ENCODE measurements at places on chromosomes 12 and 14. TPM values are rescaled to one million over a fixed set of nuclear protein-coding genes. Genes with fewer than 3 reads are reported as not detected.
A peak's percentile ranks its signal among the peaks of the same experiment; 100 is the strongest.

DNA sequence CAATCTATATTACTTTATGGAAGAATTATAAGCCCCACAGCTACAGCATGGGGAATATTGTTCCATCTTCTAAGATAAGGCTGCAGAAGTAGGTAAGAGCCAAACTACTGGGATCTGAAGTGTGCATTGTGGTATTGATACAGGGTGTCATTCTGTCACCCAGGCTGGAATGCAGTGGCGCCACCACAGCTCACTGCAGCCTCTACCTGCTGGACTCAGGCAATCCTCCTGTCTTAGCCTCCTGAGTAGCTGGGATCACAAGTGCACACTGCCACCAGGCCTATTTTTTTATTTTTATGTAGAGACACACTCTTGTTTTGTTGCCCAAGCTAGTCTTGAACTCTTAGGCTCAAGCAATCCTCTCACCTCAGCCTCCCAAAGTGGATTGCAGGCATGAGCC lies 21.3 kb upstream of the DIP2B start:
- DNase-seq = no peak

GRCh38 chr12:105748806-105749600 lies 389.8 kb downstream of the NUAK1 start:
- peak; percentile 86 for DNase-seq

Gene COCH
- total RNA-seq = 2.8 TPM

Gene GPX2
- 1.1 TPM for total RNA-seq

Gene KERA
- 81.0 TPM for total RNA-seq

- DNase-seq = no peak
Measured at GRCh38 chr12:9880532-9881078, 684 bp upstream of the KLRF2 start.

- DNase-seq = no peak
Measured at GRCh38 chr12:80708975-80709328, 1.5 kb downstream of the MYF6 start.

DNA sequence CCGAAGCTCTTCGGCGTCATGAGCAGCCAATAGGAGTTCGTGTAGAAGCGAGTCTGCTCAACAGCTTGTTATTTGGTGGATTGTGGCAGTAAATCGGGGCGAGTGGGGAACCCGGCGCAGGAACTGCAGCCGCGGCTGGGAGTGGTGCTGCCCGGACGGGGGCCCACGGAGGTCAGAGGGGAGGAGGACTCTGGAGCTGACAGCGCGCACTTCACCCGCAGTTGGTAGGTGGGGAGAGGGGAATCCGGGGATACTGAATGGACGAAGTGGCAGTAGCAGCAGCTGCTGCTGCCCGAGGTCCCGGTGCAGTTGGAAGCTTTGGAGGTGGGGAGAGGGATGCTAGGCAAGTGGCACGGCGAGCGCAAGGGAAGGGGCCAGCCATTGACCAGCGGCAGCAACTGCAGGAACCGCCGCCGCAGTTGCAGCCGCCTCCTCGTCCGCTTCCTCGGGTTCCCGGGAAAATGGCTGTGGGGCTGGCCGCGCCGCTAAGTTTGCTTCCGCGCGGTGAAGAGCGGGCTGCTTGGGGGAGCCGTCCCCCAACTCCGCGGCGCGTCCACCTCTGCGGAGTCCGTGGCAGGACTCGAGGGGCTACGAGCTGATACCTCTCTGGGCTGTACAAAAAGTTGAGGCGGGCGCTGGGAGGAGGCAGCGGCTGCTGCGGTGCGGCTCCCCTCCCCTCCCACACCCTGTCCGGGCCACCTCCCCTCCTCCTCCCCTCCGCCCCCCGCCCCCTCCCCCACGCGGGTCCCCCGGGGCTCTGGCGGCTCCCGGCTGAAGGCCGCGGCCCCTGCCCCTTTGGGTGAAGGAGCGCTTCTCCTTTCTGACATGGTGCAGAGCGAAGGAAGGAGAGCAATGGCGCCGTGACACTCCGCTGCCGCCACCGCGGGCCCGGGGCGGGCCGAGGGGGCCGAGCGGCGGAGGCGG lies at the start of gene ARID4A:
Gene ARID4A, plus strand, starts transcription at position 79 of the 924 bp plus-strand sequence. CDS start 1,300 bp downstream, outside the sequence.
- DNase-seq = no peak

Gene GLTP
- 40.1 TPM for total RNA-seq

- no peak for DNase-seq
Measured at GRCh38 chr12:42410340-42410739, 84.4 kb downstream of the PPHLN1 start.

- DNase-seq = peak; percentile 3
Measured at GRCh38 chr14:36658123-36659009, 3.3 kb upstream of the PAX9 start.

- peak; percentile 85 for DNase-seq
Measured at GRCh38 chr14:41605550-41606281, 960 bp upstream of the LRFN5 start.

Gene MAX
- total RNA-seq = 29.5 TPM

DNA sequence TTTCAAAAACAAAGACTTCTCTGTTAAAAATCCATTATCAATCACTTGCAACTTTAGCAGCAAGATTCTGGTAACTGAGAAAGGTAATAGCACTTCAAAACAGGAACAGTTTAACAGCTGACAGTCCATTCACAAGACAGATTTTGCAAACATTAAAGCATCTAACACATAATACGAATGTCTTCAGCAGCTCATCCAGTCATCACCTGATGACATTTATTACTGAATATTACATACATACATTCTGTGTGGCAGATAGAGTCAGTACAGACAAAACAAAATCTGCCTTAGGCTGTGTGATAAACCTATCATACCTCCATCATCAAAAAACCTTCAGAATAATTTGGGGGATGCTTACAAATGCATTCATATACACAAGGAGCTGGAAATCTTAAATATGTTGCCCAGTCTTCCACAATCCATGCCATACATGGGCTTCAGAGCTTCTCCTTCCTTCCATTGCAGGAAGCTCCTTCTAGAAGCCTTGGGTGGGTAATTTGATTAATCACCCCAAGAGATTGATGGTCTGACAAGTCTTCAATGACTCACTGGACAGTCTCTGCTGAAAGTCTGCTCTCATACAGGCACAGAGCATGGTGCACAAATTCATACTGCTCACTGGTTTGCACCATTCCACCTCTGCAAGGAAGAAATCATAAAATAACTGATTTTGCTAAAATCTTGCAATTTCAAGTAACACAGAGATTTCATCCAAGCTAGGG lies 1.6 kb upstream of the PTPRB start:
- no peak for DNase-seq

DNA sequence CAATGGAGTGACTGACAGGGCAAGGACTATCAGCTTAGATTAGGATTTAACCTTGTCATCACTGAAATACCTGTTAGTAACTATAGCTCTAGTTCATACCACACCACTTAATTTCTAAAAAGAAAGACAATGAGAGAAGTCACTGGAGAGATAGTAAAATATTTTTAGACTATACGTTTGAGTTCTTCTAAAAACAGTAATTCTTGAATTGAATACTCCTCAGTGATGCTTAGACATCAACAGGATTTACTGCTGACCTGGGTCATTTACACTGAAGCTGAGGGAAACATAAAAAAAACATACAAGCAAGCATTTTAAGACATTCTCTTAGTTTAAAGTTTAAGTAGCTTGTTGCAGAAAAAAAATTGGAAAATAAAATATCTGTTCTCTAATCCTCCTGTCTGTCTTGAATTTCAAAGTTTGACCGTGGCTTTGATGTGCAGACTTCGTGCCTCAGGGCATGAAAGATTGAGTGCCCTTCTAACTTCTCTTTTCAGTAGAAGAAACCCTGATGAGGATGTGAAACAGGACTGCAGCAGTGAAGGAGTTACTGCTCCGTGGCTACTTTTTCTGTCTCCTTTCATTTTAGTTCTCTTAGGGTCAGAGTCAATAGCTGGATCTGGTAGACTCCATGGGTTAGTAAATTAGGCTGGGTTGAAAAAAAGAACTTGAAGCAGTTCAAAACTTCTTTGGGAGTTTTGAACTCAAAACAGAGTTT lies 172.2 kb downstream of the PTPRO start:
- no peak for DNase-seq

GRCh38 chr12:81381951-81382350 lies 304.1 kb downstream of the ACSS3 start:
- no peak for DNase-seq

Gene ANKS1B
- total RNA-seq = 16.5 TPM

- no peak for DNase-seq
Measured at GRCh38 chr12:88574278-88574677, 6.0 kb downstream of the KITLG start.

GRCh38 chr14:75286313-75286712 lies 7.7 kb downstream of the FOS start:
- peak; percentile 78 for DNase-seq

GRCh38 chr14:22202313-22202712 lies 386.7 kb downstream of the DAD1 start:
- no peak for DNase-seq

DNA sequence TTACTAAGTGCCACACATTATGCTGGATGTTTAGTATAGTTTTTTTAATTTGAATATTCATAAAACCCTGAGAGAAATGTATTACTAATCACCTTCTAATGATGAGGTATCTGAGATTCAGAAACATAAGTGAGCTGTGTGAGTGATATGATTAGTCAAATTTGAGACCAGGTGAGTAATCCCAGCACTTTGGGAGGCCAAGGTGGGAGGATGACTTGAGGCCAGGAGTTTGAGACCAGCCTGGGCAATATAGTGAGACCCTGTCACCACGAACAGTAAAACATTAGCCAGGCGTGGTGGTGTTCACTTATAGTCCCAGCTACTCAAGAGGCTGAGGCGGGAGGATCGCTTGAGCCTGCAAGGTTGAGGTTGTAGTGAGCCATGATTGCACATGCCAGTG lies 438.4 kb downstream of the RAD51B start:
- DNase-seq = no peak

Gene ERP27
- total RNA-seq = 1.9 TPM

- peak; percentile 71 for DNase-seq
Measured at GRCh38 chr14:87944987-87945604, 47.9 kb downstream of the GALC start.
